Pons (tissue), 1 donor: ENCODE measurements at places on chromosomes 1 and 21.

DNA sequence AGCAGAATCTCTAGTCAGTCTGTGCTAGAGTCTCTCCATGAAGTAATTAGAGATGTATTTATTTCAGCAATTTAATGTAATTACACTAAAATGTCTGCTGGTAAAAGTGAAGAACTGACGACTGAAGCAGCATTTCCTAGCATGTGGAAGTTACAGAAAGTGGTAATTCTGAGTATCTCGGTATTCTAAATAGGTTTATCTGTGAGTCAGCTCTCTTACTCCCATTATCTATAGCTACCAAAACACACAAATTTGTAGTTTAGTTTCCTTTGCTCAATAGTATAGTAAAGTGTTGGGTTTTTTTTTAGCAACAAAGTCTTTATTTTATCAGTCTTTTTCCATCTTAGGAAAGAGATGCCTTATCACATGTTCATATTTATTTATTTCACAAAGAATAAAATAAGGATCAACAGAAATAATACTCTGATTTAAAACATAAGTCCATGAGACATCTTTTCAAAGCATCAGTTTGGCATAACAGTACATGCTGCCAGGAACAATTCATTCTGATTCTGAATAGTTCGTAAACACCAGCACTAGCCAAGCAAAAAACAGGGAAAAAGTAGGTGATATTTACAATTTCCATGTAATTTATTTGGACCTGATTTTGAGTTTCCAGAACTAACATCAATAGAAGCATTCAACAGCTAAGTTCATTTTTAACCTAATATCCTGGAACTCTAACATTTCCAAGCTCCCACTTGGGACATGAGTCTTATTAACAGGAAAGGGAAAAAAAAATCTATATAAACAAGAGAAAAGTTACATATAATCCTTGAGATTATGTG lies 76.3 kb downstream of the KCNT2 start:
- no peak for DNase-seq

- DNase-seq: no peak
Measured at GRCh38 chr21:42088658-42089057, 17.5 kb downstream of the UMODL1 start.

DNA sequence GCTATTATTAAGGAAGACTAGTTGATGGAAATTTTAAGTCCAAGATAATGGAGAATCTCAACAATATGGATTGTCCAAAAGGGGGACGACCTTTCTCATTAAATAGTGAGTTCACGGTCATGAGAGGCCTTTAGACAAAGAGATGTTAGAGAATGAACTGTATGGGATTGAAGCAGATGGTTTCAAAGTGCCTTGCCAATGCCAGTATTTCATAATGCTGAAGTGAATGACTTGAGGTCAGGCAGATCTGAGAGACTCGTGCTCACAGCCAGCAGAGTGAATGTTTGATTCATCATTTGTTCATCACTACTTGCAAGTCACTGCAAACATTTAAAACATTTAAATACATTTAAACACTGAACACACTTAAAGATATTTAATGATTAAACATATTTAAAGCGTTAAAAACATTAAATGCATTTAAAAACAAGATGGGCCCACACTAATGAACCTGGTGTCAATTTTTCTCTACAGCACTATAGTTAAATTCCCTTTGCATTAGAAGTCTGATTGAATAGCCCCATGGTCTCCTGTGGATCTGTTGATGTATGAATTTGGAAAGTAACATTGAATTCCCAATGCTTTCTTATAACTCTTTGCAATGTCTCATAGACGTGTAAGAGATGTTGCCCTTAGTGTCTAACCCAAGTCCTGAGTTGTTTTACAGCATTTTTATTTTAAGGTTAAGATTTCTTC lies 80.7 kb downstream of the TGFB2 start:
- no peak for DNase-seq

DNA sequence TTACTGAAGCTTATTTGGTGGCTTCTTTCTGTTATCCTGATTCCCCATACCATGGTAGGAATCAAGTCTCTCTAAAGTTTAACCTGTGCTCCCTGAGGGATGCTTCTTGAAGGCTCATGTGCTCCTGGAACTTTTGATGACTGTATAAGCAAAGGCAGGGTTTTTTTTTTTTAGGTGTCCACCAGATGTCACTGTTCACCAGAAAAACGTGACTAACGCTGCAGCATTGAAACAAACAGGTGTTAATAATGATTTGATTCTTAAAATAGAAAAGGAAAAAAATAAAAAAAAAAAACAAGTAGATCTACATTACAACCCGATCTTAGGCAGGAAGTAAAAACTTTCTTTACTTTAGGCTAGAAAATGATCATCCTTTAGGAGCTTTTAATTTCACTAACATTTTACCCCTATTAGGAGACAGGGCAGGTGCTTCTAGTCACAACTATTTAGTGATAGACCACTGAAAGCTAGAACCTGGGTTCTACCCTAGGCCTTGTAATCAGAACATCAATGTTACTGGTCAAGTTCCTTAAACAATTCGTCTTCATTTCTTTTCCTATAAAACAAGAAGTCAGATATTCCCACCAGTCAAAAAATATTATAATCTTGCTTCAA lies 223.0 kb downstream of the PLA2G4A start:
- DNase-seq: peak; percentile 68

- no peak for DNase-seq
Measured at GRCh38 chr1:229006121-229006870, 264.6 kb upstream of the RAB4A start.

DNA sequence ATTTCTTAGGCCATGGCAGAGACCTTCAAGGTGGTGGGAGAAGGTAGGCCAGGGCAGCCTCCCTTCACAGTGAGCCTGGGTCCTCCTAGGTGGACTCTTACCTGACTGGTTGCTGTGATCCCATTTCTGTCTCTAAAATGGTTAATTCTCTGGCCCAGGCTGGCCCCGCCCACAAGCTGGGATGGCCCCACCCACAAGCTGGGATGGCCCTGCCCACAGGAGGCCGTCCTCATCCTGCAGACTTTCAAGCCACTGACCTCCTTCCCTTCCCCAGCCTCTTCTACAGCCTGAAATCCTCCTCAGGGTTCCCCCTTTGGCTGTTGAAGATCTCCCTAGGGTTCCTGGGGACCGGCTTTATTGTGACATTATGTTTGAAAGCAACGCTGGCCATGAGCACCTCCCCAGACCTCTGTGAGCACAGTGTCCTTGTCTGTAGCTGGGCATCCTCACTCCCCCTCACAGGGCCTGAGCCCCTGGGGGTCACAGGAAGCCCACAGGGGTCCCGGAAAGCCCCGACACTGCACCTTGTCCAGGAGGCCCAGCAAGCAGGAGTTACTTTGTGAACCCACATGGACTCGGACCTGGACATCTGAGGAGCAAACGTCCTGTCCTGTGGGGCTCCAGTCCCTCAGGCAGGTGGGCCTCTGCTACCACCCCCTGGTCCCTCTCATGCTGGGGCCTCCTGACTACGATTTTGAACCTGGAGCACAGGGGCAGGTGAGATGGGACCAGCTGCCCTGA lies 621.7 kb downstream of the MATN1 start:
- no peak for DNase-seq

- DNase-seq: no peak
Measured at GRCh38 chr1:200346700-200347099, 63.1 kb downstream of the ZNF281 start.

GRCh38 chr1:229253151-229253974 lies 17.5 kb upstream of the RAB4A start:
- DNase-seq: no peak

DNA sequence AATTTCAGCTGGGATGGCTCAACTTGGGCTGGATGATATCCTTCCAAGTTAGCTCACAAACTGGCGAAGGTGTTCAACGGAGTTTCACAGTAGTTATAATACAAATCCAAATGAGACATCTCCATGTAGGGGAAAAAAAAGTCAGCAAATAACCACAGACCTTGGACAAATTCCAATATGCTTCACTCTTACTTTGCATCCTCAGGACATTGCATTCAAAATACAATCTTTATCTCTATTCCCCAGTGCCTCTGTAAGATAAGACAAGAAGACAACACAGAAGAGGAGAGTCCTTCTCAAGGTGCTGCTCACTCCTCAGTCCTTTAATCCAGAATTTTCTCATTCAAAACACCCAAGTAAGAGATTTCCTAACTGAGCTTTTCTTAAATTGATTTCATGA lies 1797.7 kb downstream of the MRPL39 start:
- DNase-seq: no peak

DNA sequence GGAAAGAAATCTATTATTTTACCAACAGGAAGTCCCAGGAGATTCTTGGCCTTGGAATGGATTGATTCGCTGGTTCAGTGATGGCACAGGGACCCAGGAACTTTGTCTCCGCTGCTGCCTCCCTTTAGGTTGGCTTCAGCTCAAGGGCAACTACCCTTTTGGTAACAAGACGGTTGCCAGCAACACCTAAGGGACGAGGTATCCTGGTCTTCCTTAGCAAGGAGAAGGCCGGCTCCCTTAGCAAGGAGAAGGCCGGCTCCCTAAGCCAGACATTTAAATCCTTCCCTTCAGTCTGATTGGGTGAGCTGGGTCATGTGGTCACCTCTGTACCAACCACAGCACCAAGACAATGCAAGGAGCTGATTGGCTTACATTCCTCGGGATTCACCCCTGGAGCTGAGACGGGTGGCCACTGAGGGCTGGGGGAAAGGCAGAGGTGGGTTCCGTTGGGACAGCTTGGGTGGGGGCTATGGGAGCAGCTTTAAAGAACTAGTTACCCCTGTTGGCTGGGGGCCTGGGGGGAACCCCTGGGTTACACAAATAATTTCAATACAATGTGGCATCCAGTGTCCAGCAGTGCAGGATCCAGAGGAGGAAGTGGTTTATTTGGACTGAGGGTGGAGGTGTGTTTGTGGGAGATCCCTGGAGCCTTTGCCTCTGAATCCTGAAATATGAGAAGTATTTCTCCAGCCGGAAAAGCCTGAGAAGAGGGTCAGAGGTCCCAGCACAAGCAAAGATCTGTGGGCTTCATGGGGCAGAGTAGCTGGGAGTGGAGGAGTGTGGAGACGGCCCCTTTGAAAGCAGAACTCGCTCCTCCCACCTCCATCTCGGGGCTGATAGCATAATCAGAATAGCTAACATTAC lies 20.7 kb upstream of the CLIC4 start:
- no peak for DNase-seq

DNA sequence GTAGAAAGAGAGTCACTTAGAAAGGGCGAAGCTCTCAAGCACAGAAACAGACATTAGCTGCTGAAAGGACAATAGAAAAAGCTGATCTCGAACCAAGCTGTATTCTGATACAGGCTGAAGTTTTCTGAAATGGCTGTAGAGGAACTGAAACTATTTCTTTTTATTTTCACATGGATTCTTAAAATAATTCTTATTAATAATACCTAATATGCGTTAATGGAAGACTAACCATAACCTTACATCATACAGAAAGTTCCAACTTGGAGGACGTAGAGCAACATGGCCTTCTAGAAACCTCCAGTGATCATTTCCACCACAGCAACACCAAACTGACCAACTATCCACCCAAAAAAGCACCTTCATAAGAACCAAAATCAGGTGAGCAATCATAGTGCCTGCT lies 52.8 kb upstream of the ACADM start:
- no peak for DNase-seq

DNA sequence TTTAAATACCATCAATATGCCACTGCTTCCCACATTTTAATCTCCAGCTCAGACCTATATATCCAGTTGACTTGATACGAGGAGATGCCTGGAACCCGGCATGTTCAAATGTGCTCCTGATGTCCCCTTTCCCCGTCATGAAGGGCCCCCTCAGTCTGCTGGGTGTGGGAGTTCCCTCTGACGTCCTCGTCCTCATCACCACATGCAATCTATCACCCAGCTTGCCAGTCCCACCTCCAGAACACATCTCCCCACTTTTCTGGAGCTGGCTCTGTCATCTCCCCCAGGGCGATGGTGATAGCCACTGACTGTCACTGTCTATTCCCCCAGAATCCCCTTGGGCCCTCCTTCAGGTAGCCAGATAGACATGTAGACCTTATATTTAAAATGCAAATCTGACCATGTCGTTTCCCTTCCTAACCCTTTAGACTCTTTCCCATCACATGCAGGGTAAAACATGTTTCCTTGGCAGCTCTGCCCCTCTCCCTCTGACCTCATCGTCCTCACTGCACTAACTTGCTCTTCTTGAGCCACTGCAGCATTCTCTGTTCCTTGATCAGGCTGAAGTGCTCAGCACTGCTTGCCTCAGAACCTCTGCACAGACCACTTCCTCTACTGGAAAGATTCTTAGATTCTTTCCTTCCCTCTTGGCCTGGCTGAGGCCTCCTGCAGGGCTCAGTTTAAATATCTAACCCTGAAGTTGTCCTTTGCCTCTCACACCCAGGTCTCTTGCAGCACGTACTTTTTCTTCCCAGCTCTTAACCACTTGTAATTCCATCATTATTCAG lies 7.4 kb downstream of the AZIN2 start:
- DNase-seq: peak; percentile 31

DNA sequence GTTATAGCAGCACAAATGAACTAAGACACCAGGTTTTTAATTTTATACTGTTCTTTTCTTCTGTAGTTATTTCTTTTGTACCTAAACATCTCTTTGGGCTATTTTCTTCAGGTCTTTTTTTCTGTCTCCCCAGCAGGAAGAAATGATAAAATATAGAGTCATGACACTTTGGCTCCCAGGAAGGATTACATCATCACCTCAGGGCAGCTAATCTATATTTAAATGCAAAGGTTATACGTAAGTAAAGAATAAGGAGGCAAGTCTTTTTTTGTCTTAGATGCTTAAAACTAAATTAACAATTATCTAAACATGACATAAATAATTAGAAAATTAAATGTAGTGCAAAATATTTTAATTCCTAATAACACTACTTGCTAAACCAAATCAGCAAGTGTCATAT lies 57.0 kb downstream of the WARS2 start:
- no peak for DNase-seq

DNA sequence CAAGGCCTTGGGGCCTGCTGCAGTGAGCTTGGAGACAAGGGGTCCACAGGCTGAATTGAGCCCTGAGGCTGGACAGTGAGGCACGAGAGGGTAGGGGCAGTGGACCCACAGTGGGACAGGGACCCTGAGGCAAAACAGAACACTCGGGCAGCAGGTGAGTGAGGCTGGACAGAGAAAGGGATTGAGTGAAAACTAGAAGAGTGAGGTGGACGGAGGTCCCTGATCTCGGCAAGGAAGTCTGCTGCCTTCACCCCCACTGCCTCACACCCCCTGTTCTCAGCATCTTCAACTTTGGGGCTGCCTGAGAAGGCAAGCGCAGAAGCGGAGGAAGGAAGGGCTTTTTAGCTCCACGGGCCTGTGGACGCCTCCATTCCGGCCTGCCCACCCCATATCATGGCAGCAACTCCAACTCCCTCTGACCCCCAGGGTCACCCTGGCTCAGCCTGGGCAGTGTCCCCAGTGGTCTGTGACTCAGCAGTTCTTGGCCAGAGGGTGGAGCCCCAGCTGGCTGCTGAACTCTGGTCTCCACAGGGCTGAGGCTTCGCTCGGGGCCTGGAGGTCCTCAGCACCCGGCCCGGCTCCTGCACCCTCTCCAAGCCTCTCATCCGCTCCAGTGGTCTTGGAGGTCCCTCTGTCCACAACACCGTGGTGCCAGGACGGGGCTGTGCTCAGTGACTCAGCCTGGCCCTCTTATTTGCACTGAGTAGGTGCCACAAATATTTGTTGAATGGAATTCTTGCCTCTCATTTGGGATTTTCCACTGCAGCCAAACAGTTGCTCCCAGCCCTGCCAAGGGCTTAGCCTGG lies 60.0 kb upstream of the EPS8L3 start:
- no peak for DNase-seq
